Cerebellum (tissue), 4 donors: ENCODE measurements at places on chromosomes 3 and 15. TPM values are rescaled to one million over a fixed set of nuclear protein-coding genes. Genes with fewer than 3 reads are reported as not detected.

SLC28A1 gene
- not detected for total RNA-seq

TMEM207 gene
- total RNA-seq = not detected

TMEM41A gene
- 8.5 TPM for total RNA-seq

ST8SIA2 gene
- total RNA-seq = 54.4 TPM

STRA6 gene
- 12.6 TPM for total RNA-seq

ZNF774 gene
- total RNA-seq = 6.1 TPM

LRRC31 gene
- total RNA-seq = not detected

FGD5 gene
- total RNA-seq = 4.7 TPM
